ENCODE measurements at places on chromosomes 2 and 18.

DNA sequence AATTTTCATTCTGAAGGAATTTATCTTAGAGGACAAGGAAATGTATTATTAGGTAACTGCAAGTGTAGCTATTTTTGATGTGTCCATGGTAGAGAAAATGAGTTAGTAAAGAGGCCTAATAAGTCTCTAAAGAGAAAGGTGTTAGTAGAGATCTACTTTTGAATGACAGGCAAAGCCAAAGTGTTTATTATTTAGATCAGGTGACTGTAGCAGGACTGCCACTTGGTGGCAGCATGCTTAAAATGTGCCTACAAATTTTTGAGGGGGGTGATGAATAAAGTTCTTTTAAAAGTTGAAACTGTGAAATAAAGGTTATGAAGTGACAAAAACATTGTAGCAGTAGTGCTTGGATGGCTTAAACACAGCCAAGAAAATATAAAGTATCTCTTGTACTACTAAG lies 421.5 kb upstream of the MEIS1 start:
- no peak for DNase-seq
- no peak overlapping the region for H3K27ac ChIP-seq
- no peaks in the 10 kb centered on the region for H3K36me3 ChIP-seq
- H3K4me3 ChIP-seq, result no peak overlapping the region

GRCh38 chr2:44927985-44928482 lies 13.5 kb upstream of the SIX3 start:
- peaks cover 76% of the 10 kb centered on the region for H3K27me3 ChIP-seq
- no peak for DNase-seq
- no peak overlapping the region for H3K27ac ChIP-seq
- H3K4me3 ChIP-seq, result no peak overlapping the region
- H3K36me3 ChIP-seq, result no peaks in the 10 kb centered on the region

- peaks cover 50% of the 10 kb centered on the region for H3K4me1 ChIP-seq
- no peak for DNase-seq
- no peaks in the 10 kb centered on the region for H3K36me3 ChIP-seq
- peak overlapping the region; percentile 94 for H3K4me3 ChIP-seq
- no peak overlapping the region for H3K27ac ChIP-seq
Observed at GRCh38 chr2:134120406-134120732, 133.5 kb upstream of the MGAT5 start.

GRCh38 chr2:215723631-215724011 lies 287.8 kb upstream of the FN1 start:
- no peak overlapping the region for H3K27ac ChIP-seq
- no peaks in the 10 kb centered on the region for H3K36me3 ChIP-seq
- no peak overlapping the region for H3K4me3 ChIP-seq
- peaks cover 6% of the 10 kb centered on the region for H3K4me1 ChIP-seq

GRCh38 chr18:70329071-70329470 lies 40.2 kb downstream of the SOCS6 start:
- no peak overlapping the region for H3K27ac ChIP-seq
- H3K4me1 ChIP-seq, result peaks cover 3% of the 10 kb centered on the region
- no peaks in the 10 kb centered on the region for H3K36me3 ChIP-seq
- DNase-seq, result no peak
- no peaks in the 10 kb centered on the region for H3K27me3 ChIP-seq
- H3K4me3 ChIP-seq, result no peak overlapping the region
